ENCODE measurements at places on chromosomes 7 and 10.

GRCh38 chr7:1100386-1100785 lies 12.5 kb downstream of the GPER1 start:
- no peak for DNase-seq

GRCh38 chr10:103038570-103038969 lies 120.5 kb downstream of the CNNM2 start:
- DNase-seq: no peak

- no peak for DNase-seq
Observed at GRCh38 chr10:119444866-119445265, 97.7 kb downstream of the RGS10 start.

DNA sequence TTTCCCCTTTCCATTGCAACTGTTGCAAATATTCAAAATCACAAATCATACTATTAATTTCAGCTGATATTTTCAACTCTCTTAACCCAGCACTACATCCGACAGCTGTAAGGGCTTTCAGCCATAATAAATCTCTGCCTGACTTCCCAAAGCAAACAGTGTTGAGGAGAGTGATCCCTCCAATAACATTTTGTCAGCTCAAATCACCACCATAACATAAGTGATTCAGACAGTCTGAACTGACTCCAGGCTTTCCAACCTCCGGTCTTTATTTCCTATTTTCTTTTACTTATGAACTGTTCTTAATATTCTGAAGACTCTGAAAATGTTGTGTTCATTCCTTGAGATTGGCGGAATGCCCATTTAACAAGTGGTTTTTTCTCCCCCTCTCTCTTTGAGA lies 1085.9 kb downstream of the GATA3 start:
- no peak for DNase-seq

All from central memory CD4-positive, alpha-beta T cell (primary cell).